Spinal cord (tissue), 10 donors: ENCODE measurements at places on chromosomes 3 and 15. TPM values are rescaled to one million over a fixed set of nuclear protein-coding genes. Genes with fewer than 3 reads are reported as not detected.

The ERICH6 gene
- 0.40 TPM for total RNA-seq

The GNB4 gene
- total RNA-seq, result 65.9 TPM

The PP2D1 gene
- not detected for total RNA-seq

The SLC51A gene
- total RNA-seq, result 0.69 TPM

The ROBO2 gene
- 75.0 TPM for total RNA-seq

The GPR156 gene
- total RNA-seq, result 2.1 TPM

The UNC13C gene
- total RNA-seq, result 27.5 TPM

The MYD88 gene
- total RNA-seq, result 5.1 TPM

The ENTPD3 gene
- total RNA-seq, result 3.5 TPM

The SMARCC1 gene
- total RNA-seq, result 39.0 TPM

The CCRL2 gene
- 2.5 TPM for total RNA-seq
